ENCODE measurements at places on chromosomes 5 and 9.

GRCh38 chr5:98109561-98110006 lies 663.9 kb upstream of the RGMB start:
- DNase-seq: no peak

DNA sequence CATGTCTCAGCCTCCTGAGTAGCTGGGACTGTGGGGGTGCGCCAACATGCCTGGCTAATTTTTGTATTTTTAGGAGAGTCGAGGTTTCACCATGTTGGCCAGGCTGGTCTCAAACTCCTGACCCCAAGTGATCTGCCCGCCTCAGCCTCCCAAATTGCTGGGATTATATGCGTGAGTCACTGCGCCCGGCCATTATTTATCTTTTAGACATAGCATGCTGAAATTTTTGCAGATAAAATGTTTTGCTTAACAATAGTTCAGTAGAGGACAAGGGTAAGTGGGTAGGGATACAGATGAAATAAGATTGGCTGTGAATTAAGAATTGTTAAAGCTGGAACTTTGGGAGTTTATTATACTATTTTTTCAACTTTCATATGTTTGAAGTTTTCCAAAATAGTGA lies 150.8 kb upstream of the GRHPR start:
- no peak for DNase-seq

DNA sequence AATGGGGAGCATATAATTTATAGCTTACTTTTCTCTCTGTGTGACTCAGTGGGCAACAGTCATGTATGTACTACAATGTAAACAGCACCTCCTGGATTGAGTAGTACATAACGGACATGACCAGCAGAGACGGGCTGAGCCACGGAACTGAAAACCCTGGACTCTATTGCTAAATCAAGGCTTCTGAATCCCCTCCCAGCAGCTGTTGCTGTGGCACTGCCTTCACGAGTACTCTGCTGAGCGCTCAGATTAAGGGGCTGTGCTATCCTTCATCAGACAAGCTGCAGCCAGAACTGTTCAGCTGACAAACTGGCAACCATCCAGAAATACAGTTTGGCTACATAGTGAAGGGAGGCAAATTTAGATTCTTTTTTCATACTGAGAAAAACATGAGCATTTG lies 131.3 kb upstream of the CCDC180 start:
- DNase-seq: no peak

- DNase-seq: no peak
Observed at GRCh38 chr5:40430101-40430710, 249.5 kb upstream of the PTGER4 start.

- DNase-seq: no peak
Observed at GRCh38 chr9:114894206-114894605, 36.2 kb downstream of the TNFSF8 start.

DNA sequence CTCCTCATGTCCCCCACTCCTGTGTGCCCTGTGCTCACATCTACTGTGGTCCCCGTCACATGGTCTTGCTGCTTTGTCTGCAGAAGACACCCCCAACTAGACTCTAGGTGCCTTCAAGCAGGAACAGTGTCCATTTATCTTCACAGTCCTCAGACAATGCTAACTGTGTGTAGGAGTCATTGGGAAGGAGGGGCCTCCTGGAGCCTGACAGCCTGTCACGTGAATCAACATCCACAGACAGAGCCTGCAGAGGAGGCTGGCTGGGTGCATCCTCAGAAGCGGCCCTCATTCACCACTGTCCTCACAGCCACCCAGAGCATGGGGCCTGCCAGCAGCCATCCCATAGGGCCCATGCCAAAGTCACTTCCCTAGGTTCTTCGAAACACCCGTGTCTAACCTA lies 98.7 kb downstream of the MED10 start:
- DNase-seq: no peak

- DNase-seq: no peak
Observed at GRCh38 chr5:110852053-110852452, 113.2 kb downstream of the SLC25A46 start.

DNA sequence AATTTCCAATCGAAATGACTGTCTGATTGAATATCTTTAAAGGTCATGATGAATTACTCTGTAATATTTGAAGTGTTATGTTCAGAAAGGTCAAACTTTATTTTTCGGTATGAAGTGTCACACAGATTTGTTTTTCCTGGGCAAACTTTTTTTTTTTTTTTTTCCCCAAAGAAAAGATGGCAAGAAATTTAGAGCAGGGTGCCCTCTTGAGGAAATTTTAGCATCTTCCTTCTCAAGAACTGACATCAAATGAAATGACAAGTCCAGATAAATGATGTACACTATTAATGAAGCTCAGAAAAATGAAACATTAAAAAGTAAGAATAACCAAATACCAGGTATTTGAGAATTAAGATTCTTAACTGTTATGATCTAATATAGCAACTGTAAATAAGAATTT lies 123.6 kb downstream of the INVS start:
- DNase-seq: no peak

- no peak for DNase-seq
Observed at GRCh38 chr5:42612750-42613366, 143.8 kb upstream of the CCDC152 start.

DNA sequence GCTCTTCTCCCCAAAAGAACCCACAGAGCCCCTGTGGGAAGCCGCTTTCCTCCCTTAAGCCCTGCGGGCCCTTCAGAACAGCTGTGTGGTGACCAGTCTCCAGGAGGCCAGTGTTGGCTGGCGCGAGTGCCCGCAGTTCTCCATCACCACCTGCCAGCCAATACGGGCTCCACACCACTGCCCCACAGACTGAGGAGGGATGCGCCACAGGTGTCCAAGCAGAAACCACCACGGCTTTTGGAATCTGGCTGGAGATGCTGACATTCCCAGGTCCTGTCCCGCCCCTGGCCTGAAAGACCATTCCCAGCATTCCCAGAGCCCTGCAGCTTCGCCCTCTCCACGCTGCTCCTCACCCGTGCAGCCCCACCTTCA lies 12.8 kb downstream of the CCNI2 start:
- no peak for DNase-seq

DNA sequence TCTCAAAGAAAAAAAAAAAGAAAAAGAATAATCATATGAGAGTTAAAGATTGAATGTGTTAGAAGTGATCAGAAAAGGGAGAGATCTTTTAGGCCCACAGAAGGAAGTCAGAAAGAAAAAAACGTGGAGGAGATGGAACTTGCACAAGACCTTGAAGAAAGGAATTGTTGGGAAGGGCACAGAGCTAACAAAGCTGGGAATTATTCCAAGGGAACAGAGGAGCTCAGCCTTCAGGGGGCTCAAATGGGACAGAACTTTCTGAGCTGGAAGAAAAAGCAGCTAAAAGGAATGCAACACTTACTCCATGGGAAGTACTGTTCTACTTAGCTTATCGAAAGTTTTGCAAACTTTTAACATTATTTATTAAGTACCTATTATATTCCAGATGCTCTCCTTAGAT lies 153.4 kb upstream of the ADRA1B start:
- no peak for DNase-seq

DNA sequence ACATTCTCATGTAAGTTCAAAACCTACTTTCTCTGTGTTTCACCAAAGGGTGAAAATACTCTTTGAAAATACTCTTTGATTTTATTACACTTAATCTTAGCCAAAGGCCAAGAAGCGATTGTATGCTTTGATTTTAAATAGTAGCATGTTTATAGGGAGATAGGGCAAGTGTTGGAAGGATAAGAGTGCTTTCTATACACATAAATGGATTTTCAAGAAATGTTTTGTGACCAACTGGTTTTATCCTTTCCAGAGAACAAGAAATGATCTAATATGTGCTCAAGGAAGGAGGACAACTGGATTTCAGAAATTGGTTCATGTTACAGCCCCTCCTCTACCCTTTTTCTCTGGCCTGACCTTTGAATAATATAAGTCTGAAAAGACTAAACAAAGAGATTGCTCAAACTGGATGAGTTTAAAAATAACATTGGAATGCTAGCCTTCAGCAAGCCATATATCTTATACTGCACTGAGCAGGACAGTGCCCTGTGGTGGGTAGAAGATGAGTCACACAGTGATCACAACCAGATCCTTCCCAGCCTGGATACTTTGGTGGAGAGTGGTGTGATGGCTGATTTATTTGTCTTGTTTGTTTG lies 13.1 kb downstream of the PALM2AKAP2 start:
- no peak for DNase-seq

GRCh38 chr5:91477408-91477807 lies 94.3 kb upstream of the ARRDC3 start:
- no peak for DNase-seq

- DNase-seq: no peak
Observed at GRCh38 chr5:178080618-178081410, 32.5 kb upstream of the N4BP3 start.

- DNase-seq: no peak
Observed at GRCh38 chr5:146781157-146781556, 97.4 kb downstream of the PPP2R2B start.

- DNase-seq: no peak
Observed at GRCh38 chr5:177085985-177086653, 596 bp upstream of the FGFR4 start.

GRCh38 chr5:59182760-59183159 lies 599.9 kb downstream of the RAB3C start:
- no peak for DNase-seq

GRCh38 chr5:34021334-34021733 lies 13.5 kb upstream of the AMACR start:
- DNase-seq: no peak
